ENCODE measurements at places on chromosomes 2 and 18. TPM values are rescaled to one million over a fixed set of nuclear protein-coding genes. Genes with fewer than 3 reads are reported as not detected.
A peak's percentile ranks its signal among the peaks of the same experiment; 100 is the strongest.

HAAO gene
- total RNA-seq, result 7.0 TPM

CBLN2 gene
- total RNA-seq, result 2.0 TPM

UGT1A1 gene
- 0.10 TPM for total RNA-seq

SPP2 gene
- not detected for total RNA-seq

CYP1B1 gene
- total RNA-seq, result 14.1 TPM

DNA sequence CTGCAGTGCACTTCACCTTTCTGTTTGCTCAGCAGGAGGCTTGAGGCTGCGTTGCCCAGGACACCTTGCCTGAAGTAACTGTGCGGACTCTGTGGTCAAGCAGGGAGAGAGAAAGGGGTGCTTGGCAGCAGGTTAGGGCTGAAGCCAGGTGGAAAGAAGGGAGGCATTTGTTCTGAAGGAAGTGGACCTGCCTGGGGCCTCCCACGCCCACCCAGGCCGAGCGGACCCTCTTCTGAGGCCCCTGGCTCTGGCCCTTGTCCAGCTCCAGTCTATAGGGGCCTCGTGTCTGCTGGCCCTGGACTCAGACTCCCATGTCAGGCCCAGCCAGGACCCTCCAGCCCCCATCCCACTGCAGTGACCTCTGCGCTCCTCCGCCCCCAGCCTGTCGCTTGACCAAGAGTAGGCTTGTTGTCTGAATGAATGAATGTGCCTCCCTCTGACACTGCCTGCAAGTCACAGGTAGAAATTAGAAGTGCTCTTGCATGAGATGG is 2.5 kb downstream of the SNED1 start:
- no peak for DNase-seq

DNA sequence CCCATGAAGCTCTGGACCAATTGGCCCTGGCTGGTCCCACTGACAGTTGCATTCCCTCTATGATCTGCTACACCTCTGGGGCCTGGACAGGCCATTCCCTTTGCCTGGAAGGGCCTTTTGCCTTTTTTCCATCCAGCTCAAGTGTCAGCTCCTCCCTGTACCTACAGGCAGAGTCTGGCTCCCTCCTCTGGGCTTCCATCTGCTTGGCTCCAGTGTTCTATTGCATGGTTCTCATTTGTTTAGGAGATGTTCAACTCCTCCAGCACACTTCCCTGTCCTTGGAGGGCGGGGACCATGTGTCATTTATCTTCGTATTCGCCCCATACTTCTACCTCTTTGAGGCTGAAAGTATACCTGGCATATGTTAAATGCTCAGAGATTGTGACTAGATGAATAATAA is 61.1 kb downstream of the PRKCE start:
- no peak for DNase-seq

DNA sequence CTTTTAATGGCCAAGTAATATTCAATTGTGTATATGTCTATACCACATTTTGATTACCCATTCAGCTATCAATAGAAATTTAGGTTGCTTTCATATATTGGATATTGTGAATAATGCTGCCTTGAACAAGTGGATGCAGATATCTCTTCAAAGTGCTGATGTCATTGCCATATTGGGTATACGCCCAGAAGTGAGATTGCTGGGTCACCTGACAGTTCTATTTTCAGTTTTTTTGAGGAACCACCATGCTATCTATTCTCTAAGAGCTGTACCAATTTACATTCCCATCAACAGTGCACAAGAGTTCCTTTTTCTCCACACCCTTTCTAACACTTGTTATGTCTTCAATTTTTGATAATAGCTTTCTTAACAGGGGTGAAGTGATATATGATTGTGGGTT is 306.9 kb downstream of the ZNF516 start:
- no peak for DNase-seq

- DNase-seq, result no peak
Observed at GRCh38 chr2:21047141-21048009, 3.5 kb upstream of the APOB start.

DNA sequence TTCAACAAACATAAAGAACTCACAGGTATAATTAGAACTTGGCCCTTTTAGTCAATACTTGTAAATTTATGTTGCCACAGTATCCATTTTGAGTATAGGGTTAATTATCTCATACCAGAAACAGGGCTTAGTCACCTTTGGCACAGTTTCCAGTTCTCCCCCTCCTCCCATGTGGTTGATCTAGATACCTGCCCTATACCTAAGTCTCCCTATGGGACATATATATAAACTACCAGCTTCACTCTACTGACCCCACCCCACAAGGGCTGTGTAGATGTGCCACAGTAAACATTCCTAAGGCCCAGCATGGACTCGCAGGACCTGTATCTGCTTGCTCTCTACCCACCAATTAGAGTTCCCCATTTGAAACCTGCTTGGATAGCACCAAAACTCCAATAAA is 371.7 kb upstream of the RND3 start:
- no peak for DNase-seq

- DNase-seq, result no peak
Observed at GRCh38 chr2:121650315-121650930, 1.2 kb upstream of the CLASP1 start.

- peak; percentile 72 for DNase-seq
Observed at GRCh38 chr2:69241093-69241492, 145.9 kb downstream of the GFPT1 start.

DNA sequence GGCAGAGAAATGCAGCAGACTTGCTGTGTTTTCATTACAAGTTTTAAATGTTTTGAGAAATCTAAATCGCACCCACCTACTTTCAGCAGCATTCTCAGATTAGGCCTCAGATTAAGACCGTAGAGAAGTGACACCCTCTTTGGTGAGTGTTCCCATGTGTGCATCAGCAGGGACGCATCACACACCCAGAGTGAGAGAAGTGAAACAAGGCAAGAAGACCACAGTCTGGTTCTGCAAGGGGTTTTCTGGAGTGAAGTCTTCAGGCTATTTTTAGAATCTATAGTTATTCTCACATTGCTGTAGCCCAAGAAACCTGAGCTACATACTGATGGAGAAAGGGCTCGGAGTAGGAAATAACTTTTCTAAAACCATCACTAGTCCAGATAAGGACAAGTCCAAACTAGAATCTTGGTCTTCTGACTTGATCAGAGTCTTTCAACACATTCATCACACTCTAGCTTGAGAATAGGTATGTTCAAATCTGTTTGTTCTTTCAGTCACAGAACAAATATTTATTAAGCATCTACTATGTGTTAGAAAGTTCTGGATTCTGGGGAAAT is 1216.6 kb upstream of the PIK3C3 start:
- no peak for DNase-seq

DNA sequence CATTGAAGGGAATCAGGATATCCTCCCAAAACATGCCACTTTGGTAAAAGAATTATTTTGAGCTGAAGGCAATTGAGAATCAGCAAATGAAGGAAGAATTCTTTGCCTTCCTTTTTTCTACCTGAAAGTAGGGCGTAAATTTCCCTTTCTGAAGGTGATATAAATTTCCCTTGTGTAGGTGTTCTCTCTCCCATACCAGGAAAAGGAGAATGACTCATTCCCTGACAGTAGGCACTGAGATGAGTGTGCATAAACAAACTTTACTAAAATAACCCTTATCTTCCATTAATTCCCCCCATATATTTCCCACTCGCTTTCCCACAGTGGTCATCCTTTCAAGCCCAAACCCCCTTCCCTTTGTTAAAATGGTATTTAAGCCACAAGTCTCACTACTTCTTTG is 1339.0 kb downstream of the LRP1B start:
- no peak for DNase-seq

DNA sequence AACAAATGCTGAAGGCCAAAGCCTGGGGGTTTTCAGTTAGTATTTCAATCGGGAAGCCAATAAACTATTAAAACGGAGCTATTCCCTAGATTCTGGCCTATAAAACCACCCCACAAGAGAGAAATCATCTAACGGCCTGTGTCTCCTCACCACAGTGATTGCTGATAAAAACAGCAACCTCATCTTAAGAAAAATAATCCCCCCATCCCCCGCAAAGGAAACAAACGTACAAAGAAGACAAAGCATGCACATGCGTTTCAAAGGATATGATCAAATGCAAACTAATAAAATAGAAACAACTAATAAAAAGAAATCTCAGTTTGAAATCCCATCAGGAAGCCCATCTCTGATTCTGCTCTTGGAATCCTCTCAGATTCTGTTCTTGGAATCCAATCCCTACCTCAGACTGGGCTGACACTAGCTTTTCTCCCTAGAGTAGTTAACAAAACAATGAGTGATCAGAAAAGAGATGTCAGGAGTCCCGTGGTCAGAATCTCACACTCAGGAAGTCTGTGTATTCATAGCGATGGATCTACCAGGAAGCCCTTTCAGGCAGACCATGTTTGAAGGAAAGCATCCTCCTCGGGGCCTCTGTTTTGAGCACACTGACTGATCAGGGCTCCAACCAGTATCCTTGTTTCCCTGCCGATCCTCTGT is 150.7 kb downstream of the THADA start:
- no peak for DNase-seq

- DNase-seq, result no peak
Observed at GRCh38 chr2:26730549-26731344, 33.3 kb upstream of the SLC35F6 start.

DNA sequence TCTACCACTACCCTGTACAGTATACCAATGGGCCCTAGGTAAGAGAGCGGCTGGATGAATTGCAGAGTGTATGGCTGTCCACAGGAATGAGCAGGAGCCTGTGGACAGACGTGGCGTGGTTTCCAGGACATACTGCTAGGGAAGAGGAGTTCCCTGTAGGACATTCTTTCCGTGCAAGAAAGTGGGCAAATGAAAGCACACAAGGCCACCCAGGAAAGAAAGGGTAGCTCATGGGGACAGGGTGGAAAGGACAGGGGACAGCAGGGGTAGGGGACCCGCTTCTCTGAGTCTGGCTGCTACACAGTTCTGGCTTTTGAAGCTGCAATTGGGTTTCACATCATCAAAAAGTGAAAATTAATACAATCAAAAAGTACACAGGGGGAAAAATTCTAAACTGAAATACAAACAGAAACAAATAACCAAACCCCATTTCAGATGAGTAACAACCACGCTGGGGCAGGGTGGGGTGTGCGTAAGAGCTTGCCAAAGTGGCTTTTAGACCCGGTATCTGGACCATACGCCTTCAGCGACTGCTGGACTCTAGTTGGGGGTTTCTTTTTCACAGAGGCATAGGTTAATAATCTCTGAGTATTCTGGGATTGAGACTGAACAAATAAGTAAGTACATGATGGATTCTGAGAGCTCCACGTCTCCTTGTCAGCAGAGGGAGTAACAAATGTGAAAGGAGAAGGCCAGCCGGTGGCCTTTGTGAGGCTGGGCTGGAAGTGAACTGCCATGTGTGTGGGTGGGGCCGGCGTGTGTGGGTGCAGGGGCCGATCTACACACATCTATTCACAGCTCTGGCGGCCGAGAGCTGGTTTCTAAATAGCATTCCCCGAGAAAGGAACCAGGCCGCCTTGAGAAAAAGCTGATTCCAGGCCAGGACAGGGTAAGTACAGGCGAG is 84.0 kb downstream of the HDAC4 start:
- DNase-seq, result peak; percentile 8

- no peak for DNase-seq
Observed at GRCh38 chr18:66344227-66344626, 259.7 kb downstream of the CDH19 start.

DNA sequence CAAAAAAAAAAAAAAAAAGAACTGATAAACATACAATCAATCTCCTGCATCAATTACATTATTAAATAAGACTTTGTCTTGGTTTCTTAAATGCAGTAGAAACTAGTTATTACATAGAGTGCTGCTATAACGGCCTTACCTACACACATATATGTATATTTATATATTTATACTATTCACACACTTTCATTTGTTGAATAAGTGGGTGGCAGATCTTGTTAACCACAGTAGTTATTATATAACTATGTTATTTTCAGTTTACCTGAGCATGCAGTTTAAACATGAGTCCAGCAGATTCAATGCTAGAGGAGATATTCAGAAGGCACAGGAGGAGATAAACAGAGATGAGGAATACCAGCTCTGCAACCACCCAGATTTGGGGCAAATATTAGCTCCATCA is 81.5 kb upstream of the CD226 start:
- no peak for DNase-seq

DNA sequence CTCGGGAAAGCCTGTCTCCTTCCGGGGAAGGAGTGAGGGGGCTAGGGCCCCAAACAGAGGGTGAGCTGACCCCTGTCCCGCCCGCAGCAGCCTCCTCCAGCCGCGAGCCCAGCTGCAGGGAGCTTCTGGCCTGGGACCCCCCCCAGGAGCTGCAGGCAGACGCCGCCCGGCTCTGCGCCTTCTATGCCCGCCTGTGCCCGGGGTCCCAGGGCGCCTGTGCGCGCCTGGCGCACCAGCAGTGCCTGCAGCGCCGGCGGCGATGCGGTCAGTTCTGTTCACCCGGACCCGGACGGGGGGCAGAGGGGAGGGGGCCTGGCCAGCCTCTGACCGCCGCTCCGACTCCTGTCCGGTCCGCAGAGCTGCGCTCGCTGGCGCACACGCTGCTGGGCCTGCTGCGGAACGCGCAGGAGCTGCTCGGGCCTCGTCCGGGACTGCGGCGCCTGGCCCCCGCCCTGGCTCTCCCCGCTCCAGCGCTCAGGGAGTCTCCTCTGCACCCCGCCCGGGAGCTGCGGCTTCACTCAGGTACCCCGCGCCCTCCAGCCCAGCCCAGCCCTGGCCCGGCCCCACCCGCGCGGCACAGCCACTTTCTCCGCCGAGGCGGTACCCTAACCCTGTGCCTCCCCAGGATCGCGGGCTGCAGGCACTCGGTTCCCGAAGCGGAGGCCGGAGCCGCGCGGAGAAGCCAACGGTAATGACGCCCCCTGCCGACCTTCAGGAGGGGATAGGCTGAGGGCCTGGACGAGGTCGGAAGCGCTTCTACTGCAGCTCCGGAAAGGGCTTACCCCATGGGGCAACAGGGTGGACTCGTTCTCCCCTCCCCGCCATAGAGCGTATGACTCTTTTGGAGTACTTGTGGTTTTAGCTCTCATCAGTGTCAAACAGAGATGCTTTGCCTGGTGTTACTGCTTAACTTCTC is 2.0 kb upstream of the CHRND start:
- no peak for DNase-seq

DNA sequence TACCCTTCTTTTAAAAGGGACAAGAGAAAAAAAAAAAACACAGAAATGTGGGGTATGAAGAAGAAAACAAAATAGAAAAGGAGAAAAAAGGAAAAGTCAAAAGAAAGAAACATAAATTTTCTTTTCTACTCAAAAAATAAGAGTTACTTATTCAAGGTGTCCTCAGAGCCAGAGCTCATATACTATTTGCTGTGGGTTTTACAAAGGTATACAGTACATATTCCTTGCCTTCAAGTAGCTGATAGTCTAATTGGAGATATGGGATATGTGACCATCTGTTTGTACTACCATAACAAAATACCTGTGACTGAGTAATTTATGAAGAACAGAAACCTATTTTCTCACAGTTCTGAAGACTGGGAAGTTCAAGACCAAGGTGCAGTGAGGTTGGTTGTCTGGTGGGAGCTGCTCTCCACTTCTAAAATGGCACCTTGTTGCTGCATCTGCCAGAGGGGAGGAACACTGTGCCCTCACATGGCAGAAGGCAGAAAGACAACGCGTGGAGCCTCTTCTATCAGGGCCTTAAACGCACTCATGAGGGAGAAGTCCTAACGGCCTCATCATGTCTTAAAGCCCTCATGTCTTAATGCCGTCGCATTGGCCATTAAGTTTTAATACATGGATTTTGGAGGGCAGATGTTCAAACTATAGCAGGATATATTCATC is 33.9 kb downstream of the NBAS start:
- DNase-seq, result no peak

- no peak for DNase-seq
Observed at GRCh38 chr2:151808258-151809072, 19.8 kb downstream of the ARL5A start.

- DNase-seq, result no peak
Observed at GRCh38 chr2:56449449-56449860, 265.7 kb downstream of the CCDC85A start.

Measured in skin of body (tissue), 3 donors.